ENCODE measurements at places on chromosomes 12 and 14. TPM values are rescaled to one million over a fixed set of nuclear protein-coding genes. Genes with fewer than 3 reads are reported as not detected.

The TSPAN19 gene
- total RNA-seq, result not detected

The WSCD2 gene
- not detected for total RNA-seq

The MRPL52 gene
- 110 TPM for total RNA-seq

The ANKRD52 gene
- 45.3 TPM for total RNA-seq

The HPD gene
- total RNA-seq, result not detected

The GYS2 gene
- total RNA-seq, result not detected

The SCFD1 gene
- 69.1 TPM for total RNA-seq

The MGP gene
- total RNA-seq, result not detected

The NKX2-1 gene
- not detected for total RNA-seq

The HOXC6 gene
- total RNA-seq, result 1.2 TPM

The HOTAIR gene
- total RNA-seq, result not detected

The GLTP gene
- total RNA-seq, result 25.7 TPM

The HHIPL1 gene
- total RNA-seq, result not detected

The TESPA1 gene
- not detected for total RNA-seq

The TAS2R10 gene
- total RNA-seq, result 1.5 TPM

The RPS29 gene
- total RNA-seq, result 1,051 TPM

The EIF2S3B gene
- 4.8 TPM for total RNA-seq

The FLRT2 gene
- not detected for total RNA-seq

The NELL2 gene
- total RNA-seq, result 0.42 TPM

The ERBB3 gene
- 170 TPM for total RNA-seq

The ARHGDIB gene
- 23.5 TPM for total RNA-seq

The TPH2 gene
- total RNA-seq, result 0.38 TPM

The KRT77 gene
- not detected for total RNA-seq

The SOCS4 gene
- total RNA-seq, result 31.5 TPM

The PRIM1 gene
- total RNA-seq, result 39.7 TPM

The XPOT gene
- 140 TPM for total RNA-seq

The SLC38A4 gene
- 1.5 TPM for total RNA-seq

The ZDHHC17 gene
- 31.4 TPM for total RNA-seq

The MYF5 gene
- total RNA-seq, result not detected

The FICD gene
- 14.3 TPM for total RNA-seq

The FAM222A gene
- total RNA-seq, result 2.4 TPM

The RNASE1 gene
- 40.2 TPM for total RNA-seq

The DAO gene
- total RNA-seq, result not detected

The TCHP gene
- 28.0 TPM for total RNA-seq

The CNPY2 gene
- total RNA-seq, result 236 TPM

The KRT75 gene
- total RNA-seq, result not detected

The CIT gene
- total RNA-seq, result 72.4 TPM

The RHOJ gene
- total RNA-seq, result not detected

The TSPAN31 gene
- total RNA-seq, result 46.7 TPM

The MARS1 gene
- total RNA-seq, result 358 TPM

The SMAGP gene
- total RNA-seq, result 64.1 TPM

The GRIP1 gene
- 47.4 TPM for total RNA-seq

The CACNA1C gene
- not detected for total RNA-seq

The KRT71 gene
- total RNA-seq, result not detected

The DTX1 gene
- not detected for total RNA-seq

The CATSPERB gene
- 10.2 TPM for total RNA-seq

The RIMBP2 gene
- total RNA-seq, result 6.1 TPM

The PTGR2 gene
- 12.0 TPM for total RNA-seq

The MYO1H gene
- not detected for total RNA-seq

The PRDM4 gene
- 24.3 TPM for total RNA-seq

The CEBPE gene
- total RNA-seq, result not detected

The AKAP5 gene
- 1.7 TPM for total RNA-seq

The GSG1 gene
- total RNA-seq, result not detected

The UNG gene
- total RNA-seq, result 79.2 TPM

The FBXO33 gene
- total RNA-seq, result 9.1 TPM

The NEDD8 gene
- 198 TPM for total RNA-seq
